ENCODE measurements at places on chromosomes 4 and X.

DNA sequence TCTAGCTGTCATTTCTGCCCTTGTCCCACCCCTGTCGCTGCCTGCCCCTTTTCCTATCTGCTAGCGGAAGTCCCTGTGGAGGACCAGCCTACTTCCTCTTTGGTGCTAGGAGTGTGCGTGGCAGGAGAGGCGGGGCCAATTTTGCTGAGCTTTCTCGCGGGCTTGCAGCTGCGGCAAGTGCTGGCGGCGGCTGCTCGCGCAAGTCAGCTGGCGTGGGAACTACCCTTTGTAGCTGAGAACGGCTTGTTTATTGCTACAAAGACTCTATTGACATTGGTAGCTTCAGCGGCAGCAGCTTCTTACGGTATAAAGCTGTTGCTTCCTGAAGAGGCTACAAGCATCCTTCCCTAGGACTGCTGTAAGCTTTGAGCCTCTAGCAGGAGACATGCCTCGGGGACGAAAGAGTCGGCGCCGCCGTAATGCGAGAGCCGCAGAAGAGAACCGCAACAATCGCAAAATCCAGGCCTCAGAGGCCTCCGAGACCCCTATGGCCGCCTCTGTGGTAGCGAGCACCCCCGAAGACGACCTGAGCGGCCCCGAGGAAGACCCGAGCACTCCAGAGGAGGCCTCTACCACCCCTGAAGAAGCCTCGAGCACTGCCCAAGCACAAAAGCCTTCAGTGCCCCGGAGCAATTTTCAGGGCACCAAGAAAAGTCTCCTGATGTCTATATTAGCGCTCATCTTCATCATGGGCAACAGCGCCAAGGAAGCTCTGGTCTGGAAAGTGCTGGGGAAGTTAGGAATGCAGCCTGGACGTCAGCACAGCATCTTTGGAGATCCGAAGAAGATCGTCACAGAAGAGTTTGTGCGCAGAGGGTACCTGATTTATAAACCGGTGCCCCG, at the start of gene MAGEH1:
TSS of gene MAGEH1 (plus strand) at position 138 of the 843 bp plus-strand sequence. CDS start at position 386, 248 bp downstream.
- peak; percentile 58 for DNase-seq

- DNase-seq = no peak
These were observed 15.0 kb downstream of the NKX3-2 start for GRCh38 chr4:13529128-13529919.

- no peak for DNase-seq
These were observed 120.3 kb upstream of the USP9X start for GRCh38 chrX:40964633-40965586.

DNA sequence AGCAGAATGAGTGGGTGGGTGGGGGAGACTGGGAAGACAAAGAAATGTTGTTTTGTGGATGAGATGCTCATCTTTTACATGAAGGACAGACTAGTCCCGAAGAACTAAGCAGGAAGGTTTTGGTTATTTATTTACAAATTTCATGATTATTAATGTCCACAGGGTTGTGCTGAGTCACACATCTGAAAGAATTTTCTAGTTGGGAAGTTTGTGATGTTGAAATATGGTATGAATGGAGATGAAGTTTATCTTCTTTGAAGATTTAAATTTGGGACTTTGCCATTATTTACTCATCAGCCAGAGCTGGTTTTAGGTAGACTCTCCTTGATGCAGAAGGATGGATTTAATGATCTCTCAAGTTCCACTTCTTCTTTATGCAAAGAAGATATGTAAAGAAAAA, 75.5 kb downstream of the MOSPD2 start:
- no peak for DNase-seq

- no peak for DNase-seq
These were observed 329.4 kb upstream of the PCDH18 start for GRCh38 chr4:137861682-137862081.

- no peak for DNase-seq
These were observed 240.5 kb upstream of the ANKRD50 start for GRCh38 chr4:124953061-124953460.

DNA sequence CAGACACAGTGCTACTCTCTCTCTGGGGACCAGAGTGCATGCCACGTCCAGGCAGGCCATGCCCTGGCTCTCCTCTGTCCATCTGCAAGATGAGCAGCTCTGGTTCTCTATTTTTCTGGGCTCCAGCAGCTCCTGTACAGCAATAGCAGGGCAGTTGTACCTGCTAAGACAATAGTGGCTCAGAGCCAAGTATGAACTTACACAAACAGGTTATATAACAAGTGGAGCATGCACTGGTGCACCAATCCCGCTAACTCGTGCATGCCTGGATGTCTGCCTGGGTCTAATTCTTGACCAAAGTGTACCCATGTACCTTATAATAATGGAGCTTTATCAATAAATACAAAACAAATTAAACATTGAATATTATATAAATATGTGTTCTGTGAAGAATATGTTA, 392.3 kb downstream of the CENPC start:
- no peak for DNase-seq

GRCh38 chrX:41291309-41291708, 42.7 kb upstream of the DDX3X start:
- DNase-seq = no peak

- DNase-seq = no peak
These were observed 998.6 kb downstream of the RPA4 start for GRCh38 chrX:97882306-97882705.

GRCh38 chr4:173253561-173253960, 80.6 kb downstream of the HMGB2 start:
- DNase-seq = no peak

DNA sequence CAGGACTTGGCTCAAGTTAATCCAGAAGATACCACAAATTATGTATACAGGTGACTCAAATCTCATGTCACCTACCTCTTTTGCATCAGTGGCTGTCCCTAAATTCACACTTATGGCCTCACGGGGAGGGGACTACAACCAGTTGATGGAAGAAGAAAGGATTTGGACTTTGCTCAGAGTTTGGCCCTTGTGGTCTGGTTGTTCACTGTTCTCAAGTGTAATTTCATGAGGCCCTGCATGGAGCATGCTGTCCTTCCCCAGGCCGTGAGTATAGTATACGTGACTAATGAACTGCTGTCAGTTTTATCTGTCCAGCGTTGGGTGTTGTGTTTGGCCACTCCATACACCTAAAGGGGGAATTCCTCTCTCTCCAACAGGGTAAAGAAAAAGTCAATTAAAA, 27.5 kb upstream of the LSM6 start:
- no peak for DNase-seq

GRCh38 chr4:146159384-146160058, 16.0 kb upstream of the LSM6 start:
- DNase-seq = no peak

- DNase-seq = no peak
These were observed 322.9 kb downstream of the RAPGEF2 start for GRCh38 chr4:159425737-159426305.

DNA sequence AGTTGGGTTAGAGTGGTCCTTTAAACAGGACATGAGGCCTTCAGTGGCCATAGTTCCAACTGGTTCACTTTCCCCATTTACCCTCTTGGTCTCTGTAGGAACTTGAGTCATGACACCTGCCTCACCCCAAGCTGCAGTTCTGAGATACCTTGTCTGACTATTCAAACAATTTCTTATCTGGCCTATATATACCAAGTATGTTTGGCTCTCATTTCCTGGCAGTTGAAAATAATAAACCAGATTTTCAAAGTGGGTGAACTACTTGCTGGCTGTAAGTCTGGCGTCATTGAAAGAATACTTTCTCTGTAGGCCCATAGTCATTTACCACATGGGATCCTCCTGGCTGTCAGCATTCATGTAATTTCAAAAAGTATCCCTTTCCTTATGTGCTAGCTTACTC, 228.8 kb downstream of the SHROOM3 start:
- DNase-seq = no peak

DNA sequence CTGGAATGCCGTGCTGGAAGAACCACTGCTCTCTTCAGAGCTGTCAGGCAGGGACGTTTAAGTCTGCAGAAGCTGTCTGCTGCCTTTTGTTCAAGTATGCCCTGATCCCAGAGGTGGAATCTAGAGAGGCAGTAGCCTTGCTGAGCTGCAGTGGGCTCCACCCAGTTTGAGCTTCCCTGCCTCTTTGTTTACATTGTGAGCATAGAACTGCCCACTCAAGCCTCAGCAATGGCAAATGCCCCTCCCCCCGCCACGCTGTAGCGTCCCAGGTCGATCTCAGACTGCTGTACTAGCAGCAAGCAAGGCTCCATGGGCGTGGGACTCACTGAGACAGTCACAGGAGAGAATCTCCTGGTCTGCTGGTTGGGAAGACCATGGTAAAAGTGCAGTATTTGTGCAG, 34.8 kb upstream of the MUC7 start:
- no peak for DNase-seq

GRCh38 chr4:88138561-88138960, 19.9 kb downstream of the ABCG2 start:
- no peak for DNase-seq

GRCh38 chr4:16757080-16757521, 141.3 kb downstream of the LDB2 start:
- no peak for DNase-seq

DNA sequence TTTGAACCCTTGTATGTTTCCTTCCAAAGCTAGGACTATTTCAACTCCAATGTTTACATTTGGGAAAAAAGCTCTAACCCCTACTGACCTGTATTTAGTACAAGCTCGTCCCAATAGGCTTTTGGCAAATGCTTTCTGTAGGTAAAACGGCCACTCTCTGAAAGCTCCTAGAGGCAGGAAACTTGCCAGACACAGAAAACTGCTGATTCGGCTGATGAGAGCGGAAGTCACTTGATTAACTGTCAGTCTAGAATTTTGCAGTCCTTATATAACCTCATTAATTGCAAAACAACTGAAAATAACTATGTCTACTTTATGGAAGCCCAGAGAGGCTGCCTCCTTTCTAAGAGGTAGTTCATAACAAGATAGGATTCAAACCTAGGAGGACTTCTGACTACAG, 108.1 kb downstream of the TSPAN7 start:
- DNase-seq = no peak

DNA sequence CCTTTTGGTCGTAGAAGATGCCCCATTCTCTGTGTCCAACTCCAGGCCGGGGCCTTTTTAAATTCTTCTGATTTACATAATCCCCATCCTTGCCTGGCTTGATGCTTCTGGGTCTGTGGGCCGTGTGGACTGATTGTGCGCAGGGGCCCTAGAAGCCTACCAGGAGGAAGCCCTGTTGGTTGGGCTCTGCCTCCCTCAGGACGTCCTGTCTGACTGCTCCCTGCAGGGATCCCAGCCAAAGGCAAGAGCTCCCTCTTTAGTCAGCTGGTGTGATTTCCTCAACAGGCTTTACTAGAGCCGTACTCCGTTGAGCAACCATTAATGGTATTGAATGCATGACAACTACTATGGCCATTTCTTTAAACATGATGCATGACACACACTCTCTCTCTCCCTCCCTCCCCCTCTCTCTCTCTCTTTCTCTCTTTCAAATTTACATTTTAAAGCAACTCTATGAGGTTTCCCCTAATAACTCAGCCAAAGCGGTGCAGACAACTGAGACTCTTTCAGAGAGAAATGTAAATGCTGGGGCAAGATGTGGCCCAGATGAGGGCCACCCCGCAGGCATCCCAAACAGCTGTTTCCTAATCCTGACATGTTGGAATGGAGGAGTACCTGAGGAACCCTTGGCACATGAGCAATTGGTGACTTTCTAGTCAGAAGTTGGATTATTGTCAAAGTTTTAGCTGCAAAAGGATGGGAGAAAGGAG, 117.3 kb downstream of the DRD5 start:
- DNase-seq = no peak

DNA sequence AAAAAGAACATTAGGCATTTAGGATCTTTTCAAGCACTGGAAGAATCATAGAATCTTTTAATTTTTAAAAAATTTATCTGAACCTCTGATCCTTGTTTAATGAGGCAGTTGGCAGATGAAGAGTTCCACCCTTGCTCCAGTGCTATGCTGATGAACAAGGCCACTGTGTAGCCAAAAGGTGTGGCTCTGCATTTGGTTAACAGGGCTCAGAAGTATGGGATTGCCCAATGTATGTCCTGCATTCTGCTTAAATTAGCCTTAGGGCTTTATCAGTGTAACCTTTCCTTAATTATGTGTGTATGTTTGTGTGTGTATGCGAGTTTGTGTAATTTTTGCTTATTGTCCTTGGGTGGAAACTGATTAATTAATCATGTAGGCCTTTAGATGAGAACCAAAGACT, 43.3 kb upstream of the PPM1K start:
- no peak for DNase-seq

DNA sequence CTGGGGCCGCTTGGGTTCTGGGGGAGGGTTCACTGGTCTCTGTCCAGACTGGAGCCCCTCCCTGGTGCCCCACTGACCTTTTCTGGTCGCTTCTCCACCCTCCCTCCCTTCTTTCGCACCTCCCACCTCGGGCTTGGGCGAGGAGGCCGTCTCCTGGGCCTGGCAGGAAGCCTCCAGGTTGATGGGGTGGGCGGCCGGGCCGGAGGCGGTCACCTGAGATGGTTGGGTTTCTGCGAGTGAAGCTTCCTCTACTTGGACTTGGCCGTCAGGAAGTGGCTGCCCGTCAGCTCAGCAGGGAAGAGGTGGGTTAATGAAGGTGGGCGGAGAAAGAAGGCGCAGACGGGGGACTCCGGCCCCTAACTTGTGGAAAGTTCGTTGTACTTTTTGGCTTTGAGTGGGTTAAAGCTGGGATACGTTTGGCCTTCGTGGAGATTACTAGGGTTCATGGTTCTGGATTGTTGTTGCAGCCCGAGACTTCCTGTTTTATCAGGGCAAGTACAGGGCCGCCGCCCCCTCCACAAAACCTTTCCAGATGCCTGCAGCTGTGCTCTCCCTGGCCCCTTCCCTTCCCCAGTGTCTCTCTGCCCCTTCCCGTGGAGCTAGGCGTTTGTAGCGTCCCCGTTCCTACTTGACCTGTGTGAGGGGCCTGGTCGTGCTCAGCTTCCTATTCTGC, 1.2 kb downstream of the AKAP17A start:
- DNase-seq = no peak
